ENCODE measurements at places on chromosomes 1 and 21.

DNA sequence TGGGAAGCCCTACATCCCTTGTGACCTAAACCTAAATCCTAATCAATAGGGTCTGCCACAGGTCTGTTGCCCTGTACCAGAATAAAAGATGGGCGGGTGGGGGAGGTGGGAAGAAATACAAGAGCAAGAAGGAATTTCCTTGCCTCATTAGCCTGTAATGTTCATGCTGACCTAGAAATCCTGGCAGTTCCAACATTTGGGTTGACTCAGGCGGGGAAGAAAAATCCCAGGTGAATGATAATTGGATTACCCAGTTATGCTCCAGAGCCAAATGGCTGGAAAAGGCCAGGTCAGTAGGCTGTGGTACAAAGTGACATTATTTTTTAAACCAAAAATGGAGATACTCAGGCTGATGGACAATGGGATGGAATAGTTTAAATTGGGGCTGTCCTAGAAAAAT, 27.3 kb upstream of the A3GALT2 start:
- DNase-seq = no peak

- no peak for DNase-seq
Measured at GRCh38 chr1:22576617-22577016, 13.3 kb downstream of the EPHA8 start.

DNA sequence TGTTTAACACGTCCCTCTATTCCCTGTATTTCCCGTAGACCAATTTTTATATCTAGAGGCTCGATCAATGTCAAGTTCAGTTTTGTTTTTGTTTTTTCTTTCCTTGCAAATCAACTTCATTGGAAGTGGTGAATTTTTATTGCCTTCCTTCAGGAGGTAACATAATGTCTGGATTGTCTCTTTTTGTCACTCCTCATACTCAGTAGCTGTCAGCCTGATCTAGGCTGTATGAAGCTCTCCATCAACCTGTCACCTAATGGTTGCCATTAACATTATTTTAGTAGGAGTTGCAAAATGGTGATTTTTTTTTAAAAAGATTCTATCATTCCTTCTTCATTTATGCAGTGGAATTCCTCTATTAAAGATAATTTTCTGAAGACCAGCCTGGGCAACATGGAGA, 49.7 kb upstream of the KIF26B start:
- DNase-seq = no peak

DNA sequence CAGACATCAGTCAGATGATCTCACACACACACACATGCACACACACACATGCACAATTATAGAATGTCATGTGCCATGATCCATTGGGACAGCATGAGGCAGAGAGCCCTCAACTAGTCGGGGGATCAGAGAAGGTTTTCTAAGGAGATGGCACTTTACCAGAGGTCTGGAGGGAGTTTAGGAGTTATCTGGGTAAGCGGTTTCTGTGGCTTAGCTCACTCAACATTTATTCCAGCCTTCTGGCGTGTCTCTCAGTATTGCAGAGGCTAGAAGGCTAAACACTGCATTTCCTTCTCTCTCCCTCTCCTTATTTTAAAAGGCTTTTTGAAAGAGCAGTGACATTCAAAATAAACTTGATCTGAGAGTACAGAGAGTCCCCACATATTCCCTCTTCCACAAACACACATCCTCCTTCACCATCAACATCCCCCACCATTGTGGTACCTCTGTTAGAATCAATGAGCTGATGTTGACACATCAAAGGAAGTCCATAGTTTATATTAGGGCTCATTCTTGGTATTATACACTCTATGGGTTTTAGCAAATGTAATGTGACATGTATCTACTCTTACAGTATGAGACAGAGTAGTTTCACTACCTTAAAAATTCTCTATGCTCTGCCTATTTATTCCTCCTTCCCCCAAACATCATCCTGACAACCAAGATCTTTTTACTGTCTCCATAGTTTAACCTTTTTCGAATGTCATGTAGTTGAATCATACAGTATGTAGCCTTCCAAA, 9.0 kb upstream of the PLA2G2A start:
- DNase-seq = no peak

- DNase-seq = no peak
Measured at GRCh38 chr1:3530086-3530925, 75.8 kb downstream of the ARHGEF16 start.

GRCh38 chr21:16427587-16428087, 697.9 kb downstream of the USP25 start:
- no peak for DNase-seq

GRCh38 chr1:197171531-197171930, 25.1 kb upstream of the ASPM start:
- no peak for DNase-seq

DNA sequence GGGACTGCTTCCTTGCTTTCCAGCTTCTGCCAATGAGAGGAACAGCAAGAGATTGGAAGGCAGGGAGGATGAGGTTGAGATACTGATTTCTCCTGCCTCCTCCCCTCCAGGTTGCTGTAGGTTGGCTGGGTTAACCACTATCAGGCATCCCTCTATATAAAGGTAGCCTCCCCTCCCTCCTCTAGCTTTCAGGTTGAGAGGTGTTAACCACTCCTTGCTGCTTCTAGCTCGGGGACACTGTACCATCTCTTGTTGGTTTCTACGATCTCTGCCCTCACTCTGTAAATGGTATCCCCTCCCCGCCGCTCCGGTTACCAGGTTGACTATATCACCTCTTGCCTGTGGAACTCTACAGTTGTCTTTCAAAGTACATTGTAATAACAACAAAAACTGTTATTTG, 16.7 kb downstream of the LPAR3 start:
- no peak for DNase-seq

GRCh38 chr1:111475701-111476100, 1.9 kb downstream of the C1orf162 start:
- no peak for DNase-seq

GRCh38 chr1:198640174-198640573, 1.3 kb downstream of the PTPRC start:
- DNase-seq = no peak

DNA sequence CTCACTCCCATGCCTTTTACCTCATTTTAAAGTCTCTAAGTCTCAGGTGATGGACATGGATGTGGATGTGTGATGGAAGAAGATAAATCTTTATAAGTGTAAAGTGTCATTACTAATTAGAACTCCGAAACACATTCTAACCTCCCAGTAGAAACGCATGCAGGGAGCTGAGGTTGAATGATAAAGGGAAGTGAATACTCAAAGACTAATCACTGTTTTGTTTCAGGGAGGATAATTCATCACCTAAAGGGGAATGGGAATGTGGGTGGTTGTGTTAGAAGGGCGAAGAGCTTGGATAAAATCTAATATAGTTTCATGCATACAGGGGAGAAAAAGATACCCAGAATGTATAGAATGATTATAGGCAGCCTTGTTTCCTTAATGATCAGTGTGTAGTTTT, 12.5 kb downstream of the NCAM2 start:
- DNase-seq = no peak

DNA sequence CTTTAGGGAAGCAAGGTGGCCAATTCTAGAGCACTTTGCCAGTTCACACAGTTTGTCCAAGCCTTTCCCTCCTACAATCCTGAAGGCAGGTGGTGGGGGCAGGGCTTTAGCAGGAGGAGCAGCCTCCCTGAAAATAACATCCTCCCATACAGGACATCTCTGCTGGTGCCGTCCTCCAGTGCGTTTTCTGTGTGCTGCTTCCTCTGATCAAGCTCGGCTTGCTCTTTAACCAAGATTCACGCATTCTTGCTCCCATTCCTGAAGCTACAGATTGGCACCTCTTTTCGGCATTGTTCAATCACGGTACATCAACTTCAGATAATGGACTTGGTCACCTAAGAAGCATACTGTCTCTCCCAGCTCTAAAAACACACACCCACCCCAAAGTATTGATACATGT, 7.5 kb upstream of the DPT start:
- no peak for DNase-seq

DNA sequence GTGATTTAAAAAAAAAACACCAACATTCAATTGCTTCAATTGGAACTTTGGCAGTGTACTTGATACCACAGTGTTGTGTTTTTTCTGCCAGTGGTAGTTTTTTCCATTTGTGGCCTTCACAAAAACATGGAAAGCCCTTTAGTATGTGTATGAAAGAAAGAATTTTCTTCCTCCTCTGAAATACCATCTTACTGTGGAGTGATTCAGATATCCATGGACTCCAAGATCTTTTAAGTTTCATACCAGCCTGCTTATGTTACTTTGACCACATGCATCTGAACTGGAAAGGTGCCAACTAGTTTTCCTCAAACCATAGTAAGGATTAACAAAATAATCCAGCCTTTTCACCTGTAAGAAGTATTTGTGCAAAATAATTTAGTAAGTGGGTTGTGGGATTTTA, 3.4 kb downstream of the PPP2R5A start:
- DNase-seq = no peak

DNA sequence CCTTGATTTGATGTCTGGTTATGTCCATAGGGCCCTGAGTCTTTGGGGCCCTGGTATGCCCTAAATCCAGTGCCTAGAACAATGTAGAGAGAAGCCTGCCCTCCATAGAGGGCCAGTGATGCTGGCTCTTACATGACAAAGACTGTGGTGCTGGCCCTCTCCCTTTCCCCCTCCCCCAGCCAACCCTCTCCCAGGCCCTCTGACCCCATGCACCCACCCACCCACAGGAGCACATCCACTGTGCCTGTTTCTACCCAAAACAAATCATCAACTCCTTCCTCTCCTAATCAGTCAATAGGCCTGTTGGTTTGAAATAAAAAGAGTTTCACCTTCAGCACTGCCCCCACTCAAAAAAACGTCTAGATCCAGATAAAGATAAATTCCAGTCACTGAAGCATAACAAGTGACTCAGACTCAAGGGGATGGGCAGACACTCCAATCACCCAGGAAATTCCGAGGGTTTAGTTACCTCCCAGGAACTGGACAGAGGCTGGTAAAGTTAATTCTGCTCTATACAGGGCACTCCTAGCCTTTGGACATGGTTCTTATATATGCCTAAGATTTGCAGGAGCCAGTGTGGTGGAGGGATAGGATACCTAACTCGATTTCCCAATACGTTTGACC, 144.8 kb upstream of the VANGL1 start:
- no peak for DNase-seq

DNA sequence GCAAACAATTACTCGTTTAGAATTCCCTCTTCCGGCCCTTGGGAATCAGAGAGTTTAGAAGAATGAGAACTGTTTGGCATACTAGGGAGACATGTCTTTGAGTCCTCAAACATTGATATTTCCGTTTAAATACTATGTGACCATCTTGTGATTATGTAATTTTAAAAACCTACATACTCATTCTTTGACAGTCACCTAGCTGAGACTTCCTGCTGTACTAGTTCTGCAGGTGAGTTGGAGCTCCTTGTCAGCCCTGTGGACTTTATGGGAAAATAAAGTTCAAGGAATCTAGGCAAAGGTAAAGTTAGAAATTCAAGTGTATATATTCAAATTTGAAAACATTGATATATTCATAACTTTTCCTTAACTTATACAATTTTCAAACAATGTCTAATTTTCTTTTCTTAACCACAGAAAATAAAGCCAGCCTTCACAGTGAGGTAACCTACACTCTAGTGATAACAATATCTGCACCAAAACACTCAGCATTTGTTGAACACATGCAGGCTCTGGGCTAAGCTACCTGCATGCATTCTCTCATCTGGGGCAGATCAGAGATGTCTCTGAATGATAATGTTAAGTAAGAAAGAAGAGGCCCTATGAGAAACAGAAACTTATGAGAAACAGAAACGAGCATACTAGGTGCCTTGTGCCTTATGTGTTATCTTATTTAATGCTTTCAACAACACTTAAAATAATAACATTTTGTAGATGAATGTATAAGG, 67.0 kb upstream of the BACE2 start:
- DNase-seq = no peak

- no peak for DNase-seq
Measured at GRCh38 chr1:23198373-23198772, 18.9 kb downstream of the HTR1D start.

DNA sequence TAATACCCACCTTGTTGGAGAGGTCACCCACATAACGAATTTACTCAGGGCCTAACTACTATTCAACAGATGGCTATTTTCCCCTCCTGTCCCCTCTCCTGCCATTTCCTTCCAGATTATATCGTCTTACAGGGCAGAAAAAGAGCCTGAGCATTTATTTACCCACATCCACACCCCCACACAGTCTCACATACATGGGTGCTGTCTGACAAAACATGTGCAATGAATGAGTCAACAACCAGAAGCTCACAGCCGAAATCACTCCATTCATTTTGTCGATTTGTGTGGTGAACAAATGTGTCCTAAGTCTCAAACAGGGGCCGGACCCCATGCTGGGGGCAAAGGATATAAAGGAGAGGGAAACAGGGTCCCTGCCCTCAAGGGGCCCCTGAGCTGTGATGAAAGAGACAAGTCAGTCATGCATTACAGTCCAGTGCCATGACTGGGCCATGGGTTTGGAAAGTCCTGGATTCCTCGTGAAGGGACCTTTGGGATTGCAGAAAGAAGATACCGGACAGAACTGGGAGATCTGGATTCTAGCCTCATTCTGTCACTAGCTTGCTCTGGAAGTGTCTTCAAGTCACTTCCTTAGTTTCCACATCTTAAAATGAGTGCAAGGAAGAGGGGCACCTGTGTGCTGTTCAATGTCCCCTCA, 16.4 kb upstream of the ZNF683 start:
- no peak for DNase-seq

GRCh38 chr1:169305356-169305755, 62.2 kb downstream of the NME7 start:
- DNase-seq = no peak

DNA sequence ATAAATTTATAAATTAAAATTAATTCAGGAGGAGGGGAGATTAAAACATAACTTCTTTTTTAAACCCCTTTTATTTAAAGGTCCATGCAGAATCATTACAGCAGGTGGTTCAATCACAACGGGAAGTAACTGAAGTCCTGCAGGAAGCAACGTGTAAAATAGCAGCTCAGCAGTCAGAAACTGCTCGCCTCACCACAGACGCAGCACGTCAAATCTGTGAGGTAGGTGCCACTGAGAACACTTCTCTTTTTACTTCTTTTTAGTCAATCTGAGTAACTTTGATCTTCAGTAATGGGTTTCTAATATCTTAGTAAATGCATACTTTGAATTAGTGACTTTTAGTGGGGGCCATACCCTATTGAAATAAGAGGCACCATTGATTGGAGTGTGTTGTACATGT, 87.0 kb downstream of the CEP350 start:
- DNase-seq = no peak

GRCh38 chr1:111832521-111833155, 76.9 kb downstream of the DDX20 start:
- DNase-seq = peak; percentile 37

Measured in cerebellar nuclear complex (tissue), 1 donor.